ENCODE measurements at places on chromosomes 13 and 19.

DNA sequence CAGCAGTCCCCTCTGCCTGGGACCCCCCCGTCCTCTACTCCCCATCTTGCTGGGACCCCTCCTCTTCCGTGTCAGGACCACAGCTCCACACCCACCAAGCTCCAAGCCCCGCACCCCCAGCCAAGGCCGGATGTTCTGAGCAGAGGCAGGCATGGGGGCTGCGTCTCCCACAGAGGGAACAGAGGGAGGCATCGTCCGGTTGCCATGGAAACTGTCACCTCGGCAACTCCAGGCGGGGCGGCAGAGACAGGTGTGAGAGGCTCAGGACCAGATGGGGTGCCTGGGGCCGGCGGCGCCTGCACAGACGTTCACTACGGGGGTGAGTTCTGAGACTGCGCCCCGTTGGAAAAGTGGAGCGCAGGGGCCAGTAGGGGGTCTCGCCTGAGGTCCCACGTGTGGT is 5.4 kb downstream of the RNU6-9 start:
- no peak for DNase-seq

DNA sequence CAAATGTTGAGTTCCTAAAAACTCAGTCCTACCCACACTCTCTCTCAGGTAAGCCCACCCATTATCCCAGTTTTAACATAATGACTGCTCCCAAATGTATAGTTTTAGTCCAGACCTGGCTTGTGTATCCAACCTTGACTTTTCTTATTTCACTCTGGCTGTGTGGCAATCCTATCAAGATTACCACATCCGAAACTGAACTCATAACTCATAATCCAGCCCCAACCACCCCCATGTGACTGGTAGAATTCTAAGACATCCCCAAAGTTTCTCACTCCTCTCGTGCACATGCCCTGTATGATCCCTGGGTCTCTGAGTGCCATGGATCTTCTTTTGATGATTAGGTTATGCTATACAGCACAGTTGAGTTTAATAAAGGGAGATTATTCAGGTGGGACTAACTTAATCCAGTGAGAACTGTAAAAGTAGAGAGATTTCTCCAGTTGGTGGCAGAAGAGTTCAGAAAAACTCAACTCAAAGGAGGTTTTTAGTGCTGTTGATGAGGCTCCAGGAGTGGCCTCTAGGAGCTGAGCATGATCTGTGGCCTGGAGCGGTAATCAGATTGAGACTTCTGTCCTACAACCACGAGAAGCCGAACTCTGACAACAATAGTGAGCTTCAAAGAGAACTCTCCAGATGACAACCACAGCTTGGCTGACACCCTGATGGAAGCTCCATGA is 413.4 kb downstream of the ZNF536 start:
- DNase-seq = no peak

DNA sequence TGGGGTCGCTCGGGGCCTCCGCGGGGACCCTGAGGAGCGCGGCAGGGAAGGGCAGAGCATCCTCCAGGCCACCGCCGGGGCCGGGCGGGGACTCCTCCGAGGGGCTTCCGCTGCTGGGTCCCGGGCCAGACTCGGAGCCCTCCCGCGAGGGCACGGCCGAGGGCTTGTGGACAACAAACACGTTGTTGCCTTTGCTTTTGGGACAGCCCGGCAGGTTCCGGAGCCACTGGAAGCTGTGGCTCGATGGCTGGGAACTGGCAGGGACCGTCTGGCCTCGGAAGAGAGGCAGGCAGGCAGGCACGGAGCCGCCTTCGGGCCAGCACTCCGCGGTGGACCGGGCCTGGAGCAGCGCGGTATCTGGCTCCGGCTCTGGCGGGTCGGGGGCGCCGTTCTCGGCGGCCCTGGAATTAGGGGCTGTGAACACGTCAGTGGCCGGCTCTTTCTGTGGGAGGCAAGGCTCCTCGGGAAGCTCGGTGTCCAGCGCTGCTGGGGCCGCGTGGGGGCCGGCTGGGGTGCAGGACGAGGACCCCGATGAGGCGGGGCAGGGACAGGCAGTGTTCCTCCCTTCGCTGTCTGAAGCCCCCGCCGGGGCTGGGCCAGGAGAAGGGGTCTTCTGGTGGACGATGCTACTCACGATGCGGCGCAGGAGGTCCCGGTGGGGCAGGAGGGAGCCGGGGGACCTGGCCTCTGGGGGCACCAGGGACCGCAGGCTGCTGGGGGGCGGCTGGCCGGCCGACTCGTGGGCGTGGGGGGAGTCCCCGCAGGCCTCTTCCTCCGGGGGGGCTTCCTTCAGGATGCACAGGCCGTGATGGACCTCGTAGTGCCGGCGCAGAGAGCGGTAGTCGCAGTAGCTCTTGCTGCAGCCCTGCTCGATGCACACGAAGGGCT is 27.6 kb downstream of the ZNF541 start:
- peak; percentile 1 for DNase-seq

- no peak for DNase-seq
Observed at GRCh38 chr19:5588441-5588840, 20.7 kb upstream of the TINCR start.

DNA sequence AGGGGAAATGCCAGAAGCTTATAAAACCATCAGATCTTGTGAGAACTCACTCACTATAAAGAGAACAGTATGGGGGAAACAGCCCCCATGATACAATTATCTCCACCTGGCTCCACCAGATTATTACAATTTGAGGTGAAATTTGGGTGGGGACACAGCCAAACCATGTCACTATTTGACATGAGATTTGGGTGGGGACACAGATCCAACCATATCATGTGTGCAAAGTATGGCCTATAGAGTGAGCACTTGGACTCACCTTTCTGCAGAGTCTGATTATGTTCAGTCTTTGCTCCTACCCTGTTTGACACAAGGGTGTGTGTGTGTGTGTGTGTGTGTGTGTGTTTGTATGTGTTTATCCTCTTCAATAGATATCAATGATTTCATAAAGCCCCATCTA is 287.5 kb downstream of the ZNF536 start:
- DNase-seq = no peak

DNA sequence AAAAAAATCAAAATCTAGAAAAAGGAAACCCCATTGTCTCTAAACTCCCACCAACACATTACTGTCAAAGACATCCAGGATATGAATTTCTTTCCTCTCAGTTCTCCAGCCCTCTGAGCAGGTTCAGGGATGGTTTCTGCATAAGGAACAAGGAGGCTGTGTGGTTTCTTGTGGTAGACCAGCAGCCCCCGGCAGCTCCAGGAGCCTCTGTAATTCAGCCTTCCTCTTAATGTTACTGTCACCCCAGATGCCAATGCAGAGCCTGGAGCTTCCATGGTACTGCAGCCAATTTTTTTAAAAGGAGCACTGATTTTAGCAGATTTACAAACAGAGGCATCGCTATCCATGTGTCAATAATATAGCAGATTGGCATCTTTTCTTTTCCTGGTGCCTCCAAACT is 100.6 kb upstream of the FAM216B start:
- no peak for DNase-seq

GRCh38 chr19:39160523-39160861 is 34.9 kb downstream of the PAK4 start:
- no peak for DNase-seq

DNA sequence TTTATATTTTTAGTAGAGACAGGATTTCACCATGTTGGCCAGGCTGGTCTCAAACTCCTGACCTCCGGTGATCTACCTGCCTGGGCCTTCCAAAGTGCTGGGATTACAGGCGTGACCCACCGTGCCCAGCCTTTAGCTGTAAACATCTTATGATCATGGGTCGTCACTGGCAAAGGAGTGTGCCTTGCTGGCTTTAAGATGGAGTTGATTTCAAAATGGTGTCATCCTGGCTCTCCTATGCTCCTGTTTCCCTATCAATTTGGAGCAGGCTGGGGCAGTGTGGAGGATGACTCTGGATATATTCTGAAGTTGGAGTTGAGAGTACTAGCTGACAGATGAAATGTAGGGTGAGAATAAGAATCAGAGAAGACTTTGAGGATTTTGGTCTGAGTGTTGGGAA is 18.4 kb upstream of the ATP8A2 start:
- no peak for DNase-seq

DNA sequence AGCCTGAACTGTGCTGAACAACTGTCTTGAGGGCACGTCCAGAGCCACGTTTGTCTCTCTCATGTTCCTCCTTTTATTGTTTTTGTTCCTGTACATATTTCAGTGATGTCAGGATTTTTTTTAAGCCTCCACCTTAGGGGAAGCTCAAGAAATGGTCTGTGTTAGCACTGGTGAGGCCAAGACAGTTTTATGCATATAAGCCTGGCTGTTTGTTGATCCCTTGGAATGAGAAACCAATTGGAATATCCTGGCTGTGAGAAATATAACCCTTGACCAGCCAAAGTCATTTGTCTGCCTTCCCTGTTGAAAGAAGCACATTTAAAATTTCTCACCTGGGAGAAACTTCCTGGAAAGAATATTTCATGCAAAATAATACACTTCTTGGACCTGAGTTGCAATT is 115.8 kb downstream of the DNAJC15 start:
- DNase-seq = no peak

DNA sequence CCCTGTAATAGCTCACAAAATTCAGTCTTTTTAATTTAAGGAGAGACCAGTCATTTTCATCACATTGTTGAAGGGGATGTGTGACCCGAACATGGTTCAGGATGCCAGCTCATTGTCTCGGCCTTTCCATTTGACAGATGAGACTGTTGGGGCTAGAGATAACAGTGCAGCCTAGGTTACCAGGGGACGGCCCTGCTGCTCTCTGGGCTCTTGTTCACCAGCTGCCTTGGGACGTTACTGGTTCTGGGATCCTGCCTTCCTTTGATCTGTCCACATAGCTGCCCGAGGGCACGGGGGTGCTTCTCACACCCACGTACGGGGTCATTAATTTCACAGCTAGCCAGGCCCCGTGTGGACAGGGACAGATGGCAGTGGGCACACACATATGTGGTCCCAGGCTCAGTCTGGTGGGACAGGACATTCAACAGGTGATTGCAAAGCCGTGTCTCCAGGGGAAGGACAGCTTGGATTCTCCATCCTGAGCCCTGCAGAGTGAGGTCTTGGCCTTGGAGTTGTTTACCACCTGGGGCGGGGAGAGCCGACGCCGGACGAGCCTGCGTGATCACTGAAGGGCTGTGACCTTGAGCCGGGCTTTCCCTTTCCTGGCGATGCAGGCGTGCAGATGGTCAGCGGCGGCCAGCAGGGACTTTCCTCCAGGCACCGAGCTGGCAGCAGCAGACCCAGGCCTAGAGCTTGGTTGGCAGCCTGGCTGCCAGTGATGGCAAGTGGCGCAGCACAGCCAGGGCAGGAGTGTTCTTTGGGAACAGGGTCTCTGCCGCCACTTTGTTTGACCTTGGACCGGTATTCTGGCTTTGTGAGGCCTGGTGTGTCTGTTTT is 26.7 kb upstream of the NPAS1 start:
- DNase-seq = no peak

DNA sequence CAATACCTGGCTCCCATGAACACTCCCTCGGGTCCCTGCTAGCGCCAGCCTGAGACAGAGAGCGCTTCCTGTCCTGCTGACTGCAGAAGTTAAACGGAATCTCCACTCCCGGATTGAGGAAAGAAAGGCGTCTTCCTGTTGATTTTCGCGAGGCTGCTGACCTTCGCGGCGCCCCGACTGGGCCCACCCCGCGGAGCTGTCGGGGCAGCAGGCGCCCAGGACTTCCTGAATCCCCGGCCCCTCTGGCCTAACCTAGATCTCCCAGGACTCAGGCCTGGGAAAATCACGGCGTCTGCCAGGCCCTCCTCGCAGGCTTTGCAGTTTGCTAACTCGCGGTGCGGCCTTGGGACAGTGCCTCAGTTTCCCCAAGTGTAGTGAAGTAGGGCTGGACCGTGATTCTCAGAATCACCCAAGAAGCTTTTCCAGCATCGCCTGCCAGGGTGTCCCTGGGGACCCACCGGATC is 108.8 kb downstream of the KCTD15 start:
- DNase-seq = no peak

- DNase-seq = no peak
Observed at GRCh38 chr19:44792281-44792680, 14.6 kb downstream of the CBLC start.

DNA sequence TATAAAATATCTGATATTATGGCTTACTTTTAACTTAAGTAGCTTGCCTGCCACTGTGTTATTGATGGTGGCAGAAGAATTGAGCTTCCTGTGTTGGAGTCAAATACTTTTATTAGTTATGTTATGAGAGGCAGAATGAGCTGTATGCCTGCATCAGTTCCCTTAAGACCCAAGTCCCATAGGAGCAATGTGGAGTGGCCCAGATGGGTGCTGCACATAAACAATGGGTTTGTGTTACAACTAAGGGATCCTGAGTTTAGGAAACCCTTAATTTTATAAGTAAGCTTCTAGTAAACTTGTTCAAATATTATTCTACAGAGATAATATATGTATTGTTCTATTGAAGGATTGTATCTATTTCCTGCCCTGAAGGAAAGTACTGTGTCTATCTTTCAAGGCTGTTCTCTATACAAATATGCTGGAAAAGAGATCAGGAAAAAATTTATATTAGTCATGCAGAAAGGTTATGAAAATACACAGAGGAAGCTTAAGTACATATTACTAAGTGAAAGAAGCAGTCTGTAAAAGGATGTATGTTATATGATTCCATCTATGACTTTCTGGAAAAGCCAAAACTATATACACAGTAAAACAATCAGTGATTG is 2018.0 kb upstream of the PCDH20 start:
- no peak for DNase-seq

DNA sequence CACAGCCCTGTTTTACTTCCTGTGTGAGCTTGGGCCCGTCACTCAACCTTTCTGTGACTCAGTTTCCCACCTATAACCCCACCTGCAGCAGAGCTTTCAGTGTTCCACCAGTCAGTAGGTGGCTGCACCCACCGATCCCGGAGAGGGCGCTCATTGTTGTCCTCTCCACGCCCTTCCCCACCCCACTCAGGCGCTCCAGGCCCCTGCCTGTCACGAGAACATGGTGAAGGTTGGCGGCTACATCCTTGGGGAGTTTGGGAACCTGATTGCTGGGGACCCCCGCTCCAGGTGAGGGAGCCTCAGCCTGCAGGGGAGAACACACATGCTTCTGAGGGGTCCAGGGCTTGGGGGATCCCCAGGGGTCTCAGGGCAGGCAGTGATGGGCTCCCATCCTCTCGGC is 12.3 kb downstream of the FUZ start:
- no peak for DNase-seq

- no peak for DNase-seq
Observed at GRCh38 chr13:106212386-106213010, 323.0 kb downstream of the EFNB2 start.

DNA sequence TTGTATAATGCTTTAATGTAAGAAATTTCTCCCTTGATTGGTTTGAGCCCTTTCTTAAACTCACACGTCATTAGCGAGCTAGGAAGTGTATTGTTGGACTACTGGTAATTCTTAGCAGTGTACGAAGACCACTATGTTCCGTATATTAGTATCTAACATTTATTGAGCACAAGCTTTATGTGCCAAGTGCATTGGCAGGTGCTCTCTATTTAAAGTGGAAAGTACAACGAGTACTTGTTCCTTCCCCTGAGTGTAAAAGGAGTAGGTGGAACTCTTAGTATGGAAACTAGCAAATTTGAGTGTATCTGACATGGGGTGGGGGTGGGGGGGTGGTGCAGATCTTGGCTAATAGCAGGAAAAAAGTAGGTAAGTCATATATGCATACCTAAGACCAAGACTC is 594.7 kb downstream of the FGF9 start:
- no peak for DNase-seq
